Stimulated activated CD4-positive, alpha-beta T cell treated with anti-CD3 and anti-CD28 coated beads, TNF-alpha, amount 100 ng/mL, for 24 hours (primary cell): ENCODE measurements at places on chromosomes 1 and 21.

GRCh38 chr21:45853703-45854342, 127.7 kb upstream of the COL6A1 start:
- DNase-seq = no peak

DNA sequence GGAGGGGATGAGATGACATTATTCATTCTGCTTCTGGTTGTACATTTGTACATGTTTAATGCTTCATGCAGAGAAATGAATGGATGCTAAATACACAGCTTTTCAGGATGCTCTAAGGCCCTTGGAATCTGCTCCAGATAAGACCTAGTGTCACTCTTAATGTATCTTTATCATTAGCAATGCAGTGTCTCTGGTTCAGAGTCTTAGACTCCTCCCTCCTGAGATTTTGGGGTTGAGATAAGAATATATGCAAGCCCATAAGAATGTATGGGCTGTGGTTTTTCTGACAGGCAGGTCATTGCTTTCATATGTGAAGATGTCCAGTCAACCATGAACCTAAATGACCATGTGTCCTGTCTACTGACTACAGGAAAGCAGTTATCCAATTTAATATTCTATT, 415.5 kb downstream of the RPS6KC1 start:
- DNase-seq = no peak

DNA sequence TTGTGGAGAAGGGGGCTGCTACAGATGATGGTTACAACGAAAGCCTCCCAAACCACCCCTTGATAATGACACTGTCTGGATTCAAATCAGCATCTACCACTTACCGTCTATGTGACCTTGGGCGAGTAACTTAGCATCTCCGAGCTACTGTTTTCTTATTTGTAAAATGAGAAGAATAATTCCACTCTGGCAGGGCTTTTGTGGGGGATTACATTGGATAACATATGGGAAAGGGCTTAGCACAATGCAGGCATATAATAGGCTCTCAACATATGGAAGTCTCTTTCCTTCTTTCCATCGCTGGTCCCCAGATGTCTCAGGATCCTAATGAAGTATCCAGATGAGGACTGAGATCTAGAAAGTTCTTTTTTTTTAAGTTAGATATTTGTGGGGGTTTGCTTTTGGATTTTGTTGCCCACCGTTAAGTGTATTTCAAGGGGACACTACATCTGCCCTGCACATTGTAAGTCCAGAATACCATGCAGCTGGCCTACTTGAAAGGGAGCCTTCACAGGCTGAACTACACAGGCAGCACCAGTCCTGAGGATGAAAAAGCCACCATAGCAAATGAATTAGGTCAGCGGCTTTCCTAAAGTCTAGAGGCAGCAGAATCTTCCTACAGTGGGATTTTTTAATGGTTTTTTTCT, 172.2 kb upstream of the IRF2BP2 start:
- no peak for DNase-seq

- DNase-seq = no peak
Observed at GRCh38 chr1:211938561-211938997, 96.8 kb downstream of the INTS7 start.

GRCh38 chr1:217342105-217342504, 288.8 kb downstream of the GPATCH2 start:
- no peak for DNase-seq

- no peak for DNase-seq
Observed at GRCh38 chr21:33587792-33588484, 546 bp downstream of the DONSON start.

DNA sequence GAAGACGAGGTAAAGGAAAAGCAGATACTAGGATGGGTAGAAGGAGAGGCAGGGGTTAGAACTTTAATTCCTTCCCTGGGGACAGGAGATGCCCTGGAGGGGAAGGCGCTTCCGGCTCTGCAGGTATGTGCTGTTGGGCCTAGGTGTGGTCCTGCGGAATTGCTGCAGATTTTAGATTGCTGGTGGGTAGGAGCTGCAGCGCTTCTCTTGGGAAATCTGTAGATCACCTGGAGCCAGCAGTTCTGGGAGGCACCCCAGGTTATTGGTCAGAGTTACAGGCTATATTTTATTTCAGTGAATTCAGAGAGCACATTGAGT, 1.1 kb downstream of the MGST3 start:
- no peak for DNase-seq

- DNase-seq = peak; percentile 72
Observed at GRCh38 chr1:12618965-12619791, 1.2 kb upstream of the DHRS3 start.

DNA sequence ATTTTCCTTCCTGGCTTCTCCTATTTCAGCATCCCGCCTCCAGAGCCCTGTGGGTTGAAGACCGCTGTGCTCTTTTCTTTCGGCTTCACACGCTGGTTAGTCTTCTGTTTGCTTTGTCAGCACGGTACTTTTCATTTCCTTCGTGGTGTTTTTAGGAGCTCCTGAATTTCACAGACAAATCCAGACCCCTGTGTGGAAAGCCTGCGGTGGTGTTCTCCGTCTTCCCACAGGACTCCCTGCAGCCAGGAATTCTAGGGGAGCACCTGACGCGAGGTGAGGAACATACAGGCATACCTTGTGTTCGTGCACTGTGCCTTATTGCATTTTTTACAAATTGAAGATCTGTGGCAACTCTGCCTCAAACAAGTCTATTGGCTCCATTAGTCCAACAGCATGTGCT, 210.2 kb upstream of the MAP1LC3C start:
- DNase-seq = no peak

- no peak for DNase-seq
Observed at GRCh38 chr1:11407301-11407994, 71.5 kb upstream of the DISP3 start.

DNA sequence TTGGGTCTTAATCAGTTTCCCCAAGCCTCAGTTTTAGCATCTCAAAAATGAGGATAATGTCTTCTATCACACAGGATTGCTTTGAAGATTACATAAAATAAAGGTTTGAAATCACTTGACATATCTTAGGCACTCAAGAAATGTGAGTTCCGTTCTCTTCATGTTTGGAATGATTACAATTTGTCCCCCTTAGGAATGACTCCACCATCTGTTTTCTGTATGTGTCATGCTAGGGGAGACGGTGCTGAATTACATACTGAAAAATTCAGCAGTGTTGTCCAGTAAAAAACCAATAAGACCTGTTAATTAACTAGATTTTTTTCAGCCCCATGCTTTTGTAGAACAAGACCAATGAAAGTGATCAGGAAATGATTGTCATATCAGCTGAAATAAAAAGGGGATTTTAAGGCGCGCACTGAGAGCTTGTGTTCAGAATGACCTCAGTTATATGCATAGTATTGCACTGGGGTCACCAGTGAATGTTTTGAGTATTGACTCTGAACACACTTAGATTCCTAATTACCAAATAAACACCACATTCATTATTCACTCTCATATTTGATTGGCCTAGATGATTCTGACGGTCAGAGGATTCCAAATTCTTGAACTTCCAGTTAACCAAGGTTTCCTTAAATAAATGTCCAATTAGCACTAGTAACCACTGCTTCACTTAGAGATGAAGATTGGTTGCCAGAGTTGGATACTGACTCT, 114.5 kb upstream of the KCNK2 start:
- DNase-seq = no peak

- no peak for DNase-seq
Observed at GRCh38 chr1:247316590-247317197, 15.0 kb downstream of the ZNF496 start.

GRCh38 chr1:30423570-30423969, 299.8 kb downstream of the MATN1 start:
- no peak for DNase-seq

GRCh38 chr1:22662318-22662717, 9.3 kb downstream of the C1QB start:
- no peak for DNase-seq
